ENCODE measurements at places on chromosomes 6 and 20.

GRCh38 chr6:33857932-33858475 is 54.2 kb upstream of the MLN start:
- no peaks in the 10 kb centered on the region for H3K4me1 ChIP-seq
- no peak for DNase-seq

DNA sequence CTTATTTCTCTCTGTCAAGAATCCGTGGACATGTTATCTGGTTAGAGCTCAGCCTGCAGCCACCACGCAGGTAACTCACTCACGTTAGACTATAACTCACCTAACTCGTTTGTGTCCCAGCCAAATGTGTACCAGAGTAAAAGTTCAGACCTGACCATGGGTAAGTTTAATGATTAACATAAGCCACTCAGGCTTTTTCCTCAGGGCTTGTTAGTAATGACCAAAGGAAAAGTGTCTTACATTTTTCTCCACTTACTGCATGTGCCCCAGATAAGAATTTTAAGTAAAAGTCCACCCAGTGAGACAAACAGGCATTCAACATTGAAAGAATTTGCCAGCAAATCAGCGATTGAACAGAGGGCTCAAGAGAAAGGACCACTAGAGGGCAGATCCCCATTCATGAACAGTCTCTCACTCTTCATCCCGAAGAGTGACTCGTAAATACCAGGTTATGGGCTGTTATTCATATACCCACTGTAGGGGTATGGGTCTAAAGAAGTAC is at the start of gene PKHD1:
TSS of gene PKHD1 (minus strand) at position 116 of the 502 bp plus-strand sequence. CDS start 2,680 bp downstream, outside the sequence.
- no peaks in the 10 kb centered on the region for H3K36me3 ChIP-seq
- no peak for DNase-seq
- no peak within 1 kb of the TSS for H3K4me3 ChIP-seq
- H3K4me1 ChIP-seq, result no peaks in the 10 kb centered on the region

DNA sequence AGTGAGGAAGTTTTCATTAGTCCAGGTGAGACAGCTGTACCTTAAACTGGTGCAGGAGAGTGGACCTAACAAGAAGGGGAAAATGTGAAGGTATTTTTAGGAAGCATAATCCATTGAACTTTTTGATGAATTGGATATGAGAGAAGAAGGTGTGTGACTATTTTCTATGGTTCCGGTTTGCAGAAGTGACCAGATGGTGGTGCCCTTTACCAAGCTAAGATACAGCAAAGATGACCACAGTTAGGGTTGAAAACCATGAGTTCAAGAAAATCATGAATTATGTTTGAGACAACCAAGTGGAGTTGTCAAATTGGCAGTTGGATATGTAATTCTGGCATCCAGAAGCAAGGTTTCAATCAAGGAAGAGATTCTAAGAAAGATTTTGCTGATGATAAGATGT is 61.9 kb upstream of the NRSN1 start:
- DNase-seq, result no peak
- H3K4me1 ChIP-seq, result no peaks in the 10 kb centered on the region
- no peak overlapping the region for H3K4me3 ChIP-seq

DNA sequence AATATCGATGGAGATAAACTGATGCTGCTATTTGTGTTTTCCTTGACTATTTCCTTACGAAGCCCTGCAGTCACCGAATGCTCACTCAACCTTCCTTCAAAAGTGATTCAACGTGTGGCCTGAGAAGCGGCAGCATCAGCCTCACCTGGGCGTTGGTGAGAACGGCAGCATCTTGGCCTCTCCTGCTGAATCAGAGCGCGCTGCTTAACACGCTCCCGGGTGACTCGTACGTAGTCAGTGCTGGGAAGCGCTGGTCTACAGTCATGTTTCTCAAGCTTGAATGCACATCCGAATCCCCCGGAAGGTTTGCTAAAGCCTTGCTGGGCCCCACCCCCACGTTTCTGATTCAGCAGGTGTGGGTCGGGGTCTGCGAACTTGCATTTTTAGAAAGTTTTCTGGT is 214.1 kb upstream of the RREB1 start:
- no peak for DNase-seq
- H3K27me3 ChIP-seq, result no peaks in the 10 kb centered on the region
- peaks cover 44% of the 10 kb centered on the region for H3K4me1 ChIP-seq

DNA sequence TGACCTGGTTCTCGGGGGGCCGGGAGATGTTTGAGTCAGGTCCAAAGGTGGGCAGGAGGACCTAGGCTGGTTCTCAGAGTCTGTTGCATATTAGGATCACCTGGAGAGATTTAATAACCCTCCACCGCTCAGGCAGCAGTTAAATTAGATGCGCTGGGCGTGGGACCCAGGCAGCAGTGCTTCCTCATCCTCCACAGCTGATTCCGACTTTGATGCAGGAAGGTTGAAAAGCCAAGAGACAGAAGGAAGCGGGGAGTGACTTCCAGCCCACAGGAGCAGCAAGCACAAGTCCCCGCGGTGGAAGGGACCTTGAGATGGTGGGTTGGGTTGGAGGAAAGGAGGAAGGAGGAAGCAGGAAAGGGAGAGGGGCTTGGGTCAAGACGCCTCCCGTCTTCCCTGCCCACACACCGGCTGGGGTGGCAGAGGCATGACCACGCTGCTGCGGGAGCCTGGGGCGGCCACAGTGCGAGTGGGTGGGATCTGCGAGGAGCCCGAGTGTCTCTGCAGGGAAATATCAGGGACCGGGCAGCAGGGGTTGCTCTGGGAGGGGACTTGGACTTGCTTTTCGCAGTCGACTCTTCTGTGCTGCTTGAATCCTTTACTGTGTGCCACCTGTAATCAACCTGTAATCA is 146.0 kb downstream of the PHACTR3 start:
- peaks cover 16% of the 10 kb centered on the region for H3K27me3 ChIP-seq
- no peaks in the 10 kb centered on the region for H3K4me1 ChIP-seq
- no peak for DNase-seq
- H3K27ac ChIP-seq, result no peak overlapping the region
- H3K36me3 ChIP-seq, result no peaks in the 10 kb centered on the region

GRCh38 chr6:24919056-24919892 is 16.5 kb downstream of the RIPOR2 start:
- no peaks in the 10 kb centered on the region for H3K27me3 ChIP-seq
- peaks cover 32% of the 10 kb centered on the region for H3K4me1 ChIP-seq
- peak overlapping the region; percentile 86 for H3K27ac ChIP-seq
- peak overlapping the region; percentile 19 for H3K4me3 ChIP-seq
- no peaks in the 10 kb centered on the region for H3K36me3 ChIP-seq

- DNase-seq, result no peak
- H3K4me3 ChIP-seq, result no peak overlapping the region
- H3K27ac ChIP-seq, result no peak overlapping the region
- H3K27me3 ChIP-seq, result peaks cover 14% of the 10 kb centered on the region
- peaks cover 15% of the 10 kb centered on the region for H3K4me1 ChIP-seq
Measured at GRCh38 chr20:6765469-6766058, 1.9 kb upstream of the BMP2 start.

- no peak overlapping the region for H3K4me3 ChIP-seq
- DNase-seq, result no peak
- no peak overlapping the region for H3K27ac ChIP-seq
- no peaks in the 10 kb centered on the region for H3K36me3 ChIP-seq
Measured at GRCh38 chr6:11814106-11814505, 35.5 kb upstream of the ADTRP start.
